M059J (cell line): ENCODE measurements at places on chromosomes 2 and 18.

GRCh38 chr2:188395903-188396689 lies 104.4 kb downstream of the GULP1 start:
- DNase-seq: no peak

DNA sequence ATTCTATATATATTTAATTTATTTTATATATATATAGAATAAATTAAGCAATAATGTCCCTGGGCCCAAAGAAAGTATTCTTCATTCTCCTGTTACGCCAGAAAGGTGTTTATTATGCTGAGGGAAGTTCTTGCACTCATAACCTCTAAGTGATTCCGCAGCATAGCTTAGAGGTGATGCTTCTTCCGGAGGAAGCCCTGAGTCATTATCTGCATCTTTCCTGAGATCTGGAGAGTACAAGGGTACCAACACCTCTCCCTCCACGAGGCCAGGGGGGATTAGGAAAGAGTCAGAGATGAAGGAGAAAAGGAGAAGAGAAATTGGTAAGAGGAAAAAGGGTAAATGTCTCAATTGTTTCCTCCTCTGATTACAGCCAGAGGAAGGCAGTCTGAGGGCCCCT lies 43.1 kb upstream of the RTN4 start:
- peak; percentile 84 for DNase-seq

- DNase-seq: peak; percentile 85
These were observed 4.4 kb downstream of the LPIN2 start for GRCh38 chr18:3008541-3008940.

DNA sequence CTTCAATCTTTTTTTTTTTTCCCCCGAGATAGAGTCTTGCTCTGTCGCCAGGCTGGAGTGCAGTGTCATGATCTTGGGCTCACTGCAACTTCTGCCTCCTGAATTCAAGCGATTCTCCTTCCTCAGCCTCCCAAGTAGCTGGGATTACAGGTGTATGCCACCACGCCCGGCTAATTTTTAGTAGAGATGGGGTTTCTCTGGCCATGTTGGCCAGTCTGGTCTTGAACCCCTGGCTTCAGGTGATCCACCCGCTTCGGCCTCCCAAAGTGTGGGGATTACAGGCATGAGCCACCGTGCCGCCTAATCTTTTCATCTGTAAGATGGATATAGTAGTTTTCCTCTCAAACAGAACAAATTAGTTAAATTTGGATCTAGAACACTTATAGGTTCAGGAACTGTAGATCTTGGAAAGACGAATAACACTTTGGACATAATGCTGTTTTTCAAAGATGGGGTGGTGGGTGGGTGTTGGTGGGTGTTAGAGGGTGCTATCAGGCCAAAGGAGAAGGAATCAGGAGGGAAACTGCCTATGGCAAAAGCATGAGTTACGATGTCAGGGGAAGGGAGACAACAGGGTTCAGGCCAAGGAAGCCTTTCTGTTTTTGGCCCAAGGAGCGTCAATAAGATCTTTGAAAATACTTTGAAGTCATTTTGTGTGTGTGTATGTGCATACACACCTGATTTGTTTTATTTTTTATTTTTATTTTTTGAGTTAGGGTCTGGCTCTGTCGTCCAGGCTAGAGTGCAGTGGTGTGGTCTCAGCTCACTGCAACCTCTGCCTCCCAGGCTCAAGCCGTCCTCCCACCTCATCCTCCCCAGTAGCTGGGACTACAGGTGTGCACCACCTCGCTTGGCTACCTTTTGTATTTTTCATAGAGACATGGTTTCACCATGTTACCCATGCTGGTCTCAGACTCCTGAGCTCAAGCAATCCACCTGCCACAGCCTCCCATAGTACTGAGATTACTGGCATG lies 6.8 kb downstream of the RPL37A start:
- DNase-seq: no peak

GRCh38 chr2:151334082-151334815 lies 23.1 kb upstream of the TNFAIP6 start:
- peak; percentile 87 for DNase-seq

DNA sequence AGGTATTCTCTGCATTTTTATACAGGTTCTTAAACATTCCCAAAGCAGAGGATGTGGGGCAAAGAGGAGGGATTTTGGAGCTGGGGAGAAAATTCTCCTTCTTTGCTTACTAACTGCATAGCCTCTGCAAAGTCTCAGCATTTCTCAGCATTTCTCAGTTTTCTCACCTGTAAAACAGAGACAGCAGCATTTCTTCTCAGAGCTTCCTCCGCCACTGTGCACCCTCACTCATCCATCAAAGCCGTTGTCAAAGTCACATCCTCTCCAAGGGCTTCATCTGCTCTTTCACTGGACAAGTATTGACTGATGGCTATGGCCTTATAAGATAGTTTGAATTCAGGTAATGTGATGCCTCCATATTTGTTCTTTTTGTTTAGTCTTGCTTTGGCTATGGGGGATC lies 17.4 kb downstream of the MYO7B start:
- DNase-seq: no peak

DNA sequence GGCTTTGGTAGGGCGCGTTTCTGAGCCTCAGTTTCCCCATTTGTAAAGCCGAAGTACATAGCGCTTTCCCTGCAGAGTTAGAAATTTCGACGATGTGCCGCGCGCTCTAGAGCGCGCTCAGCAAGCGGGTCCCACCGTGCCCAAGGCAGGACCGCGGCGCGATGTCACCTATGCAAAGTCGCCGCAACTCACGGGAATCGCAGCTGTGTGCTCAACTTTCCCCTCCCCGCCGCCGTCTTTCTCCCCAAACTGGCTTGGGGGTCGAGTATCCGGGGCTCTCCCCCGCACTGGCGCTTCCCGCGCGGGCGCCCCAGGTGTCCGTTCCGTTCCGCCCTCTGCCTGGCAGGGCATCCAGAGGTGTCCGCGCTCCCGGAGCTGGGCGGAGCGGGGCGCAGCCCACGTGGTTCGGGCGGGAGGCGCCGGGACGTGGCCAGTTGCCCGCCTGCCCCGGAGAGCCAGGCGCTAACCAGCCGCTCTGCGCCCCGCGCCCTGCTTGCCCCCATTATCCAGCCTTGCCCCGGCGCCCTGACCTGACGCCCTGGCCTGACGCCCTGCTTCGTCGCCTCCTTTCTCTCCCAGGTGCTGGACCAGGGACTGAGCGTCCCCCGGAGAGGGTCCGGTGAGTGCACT lies at the start of gene MLPH:
MLPH (plus strand) TSS at position 433 of the 630 bp plus-strand sequence. CDS start 6,176 bp downstream, outside the sequence.
- peak; percentile 73 for DNase-seq

- no peak for DNase-seq
These were observed 142.1 kb downstream of the GFPT1 start for GRCh38 chr2:69244882-69245281.
